ENCODE measurements at places on chromosomes 2 and 18.

- DNase-seq, result no peak
These were observed 26.8 kb upstream of the DCC start for GRCh38 chr18:52313213-52313612.

GRCh38 chr2:120988051-120988699, 252.5 kb downstream of the GLI2 start:
- DNase-seq, result no peak

- no peak for DNase-seq
These were observed 78.8 kb downstream of the FHOD3 start for GRCh38 chr18:36376361-36376760.

- no peak for DNase-seq
These were observed 987.4 kb downstream of the SUCLG1 start for GRCh38 chr2:83471655-83472054.

DNA sequence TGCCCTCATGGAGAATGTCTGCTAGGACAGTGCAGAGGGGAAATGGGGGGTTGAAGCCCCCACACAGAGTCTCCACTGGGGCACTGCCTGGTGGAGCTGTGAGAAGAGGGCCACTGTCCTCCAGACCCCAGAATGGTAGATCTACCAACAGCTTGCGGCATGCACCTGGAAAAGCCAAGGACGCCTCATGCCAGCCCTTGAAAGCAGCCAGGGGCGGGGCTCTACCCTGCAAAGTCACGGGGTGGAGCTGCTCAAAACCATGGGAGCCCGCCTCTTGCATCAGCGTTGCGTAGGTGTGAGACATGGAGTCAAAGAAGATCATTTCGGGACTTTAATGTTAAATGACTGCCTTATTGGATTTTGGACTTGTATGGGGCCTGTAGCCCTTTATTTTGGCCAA, 157.6 kb downstream of the DSEL start:
- no peak for DNase-seq
